Stimulated activated CD8-positive, alpha-beta memory T cell treated with anti-CD3 and anti-CD28 coated beads, Interleukin-7, amount 100 ng/mL, for 1 hour (primary cell): ENCODE measurements at places on chromosomes 4 and X.

DNA sequence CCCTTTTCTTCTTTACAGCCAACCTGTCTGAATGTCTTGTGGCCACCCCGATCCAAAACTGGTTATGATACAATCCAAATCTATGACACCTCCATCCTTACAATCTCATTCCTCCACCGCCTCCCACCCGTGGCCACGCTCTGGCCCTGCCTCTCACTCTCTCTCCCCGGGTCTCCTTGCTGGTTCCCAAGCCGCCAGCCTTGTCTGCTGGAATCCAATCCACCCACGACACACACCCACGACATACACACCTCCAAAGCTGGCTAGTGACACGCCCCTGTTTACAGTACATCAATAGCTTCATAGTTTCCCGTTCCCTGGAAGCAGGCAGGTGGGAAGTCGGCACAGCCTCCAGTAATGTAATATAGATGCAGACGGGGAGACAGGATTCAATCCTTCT lies 99.0 kb downstream of the WFS1 start:
- no peak for DNase-seq

DNA sequence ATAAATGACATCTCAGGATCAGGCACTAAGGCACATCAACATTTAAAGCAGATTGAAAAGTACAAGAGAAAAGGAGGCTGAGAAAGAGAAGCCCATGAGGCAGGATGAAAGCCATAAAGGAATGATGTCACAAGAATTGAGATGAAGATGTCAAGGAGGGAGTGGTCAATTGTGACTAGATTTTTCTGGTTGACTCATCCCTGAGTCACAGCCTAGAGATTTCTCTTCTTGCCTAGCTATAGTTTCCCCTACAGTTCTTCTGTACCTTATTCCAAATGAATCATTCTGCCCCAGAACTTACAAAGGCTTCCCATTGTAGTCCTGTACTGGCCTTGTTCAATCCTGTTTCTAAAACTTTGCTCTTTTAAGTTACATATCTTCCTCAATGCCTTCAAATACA lies 3.4 kb upstream of the USP53 start:
- no peak for DNase-seq

DNA sequence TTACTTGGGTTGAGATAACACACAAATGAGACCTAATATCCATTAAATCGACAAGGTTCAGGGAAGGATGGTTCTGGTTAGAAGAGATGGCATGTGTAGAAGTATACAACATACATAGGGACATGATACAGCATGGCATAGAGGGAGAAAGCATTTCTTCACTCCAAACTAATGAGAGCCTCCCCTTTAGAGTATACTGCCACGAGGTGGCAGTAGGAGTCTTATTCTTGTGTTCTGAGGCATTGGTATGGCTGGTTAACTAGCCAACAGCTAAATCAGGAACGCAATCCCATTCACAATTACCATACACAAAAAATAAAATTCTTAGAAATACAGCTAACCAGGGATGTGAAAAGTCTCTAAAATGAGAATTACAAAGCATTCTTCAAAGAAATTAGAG lies 29.1 kb upstream of the TRO start:
- no peak for DNase-seq

GRCh38 chr4:7630568-7631287 lies 196.0 kb upstream of the PSAPL1 start:
- DNase-seq, result no peak

DNA sequence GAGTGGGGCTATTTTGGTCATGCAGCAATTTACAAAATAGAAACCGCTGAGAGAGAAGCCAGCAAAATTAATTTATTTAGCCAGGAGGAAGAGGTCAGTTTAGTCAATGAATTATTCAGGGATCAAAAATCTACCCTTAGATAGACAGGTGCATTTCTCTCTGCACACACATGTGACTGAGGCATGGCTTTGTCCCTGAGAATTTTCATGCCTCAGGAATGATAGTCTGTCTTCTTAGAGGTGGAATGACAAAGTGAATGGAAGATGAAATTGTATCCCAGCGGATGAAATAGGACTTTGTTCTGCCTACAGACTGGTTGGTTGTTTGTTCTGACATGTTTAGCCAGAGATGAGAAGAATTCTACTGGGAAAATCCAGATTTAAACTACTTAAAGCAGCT lies 46.0 kb downstream of the ANKRD50 start:
- DNase-seq, result no peak

- no peak for DNase-seq
Observed at GRCh38 chr4:39706741-39707511, 9.0 kb downstream of the UBE2K start.

DNA sequence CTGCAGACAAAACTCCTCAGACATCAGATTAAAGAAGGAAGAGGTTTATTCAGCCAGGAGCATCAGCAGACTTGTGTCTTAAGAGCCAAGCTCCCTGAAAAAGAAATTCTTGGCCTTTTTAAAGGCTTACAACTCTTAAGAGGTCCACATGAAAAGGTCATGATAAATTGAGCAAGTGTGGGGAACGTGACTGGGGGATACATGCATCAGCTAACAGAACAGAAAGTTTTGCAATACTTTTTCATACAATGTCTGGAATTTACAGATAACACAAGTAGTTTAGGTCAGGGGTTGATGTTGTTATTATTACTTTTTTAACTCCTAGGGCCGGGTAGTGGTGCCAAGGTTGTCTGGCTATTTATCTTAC lies 55.6 kb upstream of the RBMX start:
- DNase-seq, result no peak

- no peak for DNase-seq
Observed at GRCh38 chr4:63063760-63064159, 1345.5 kb downstream of the TECRL start.

DNA sequence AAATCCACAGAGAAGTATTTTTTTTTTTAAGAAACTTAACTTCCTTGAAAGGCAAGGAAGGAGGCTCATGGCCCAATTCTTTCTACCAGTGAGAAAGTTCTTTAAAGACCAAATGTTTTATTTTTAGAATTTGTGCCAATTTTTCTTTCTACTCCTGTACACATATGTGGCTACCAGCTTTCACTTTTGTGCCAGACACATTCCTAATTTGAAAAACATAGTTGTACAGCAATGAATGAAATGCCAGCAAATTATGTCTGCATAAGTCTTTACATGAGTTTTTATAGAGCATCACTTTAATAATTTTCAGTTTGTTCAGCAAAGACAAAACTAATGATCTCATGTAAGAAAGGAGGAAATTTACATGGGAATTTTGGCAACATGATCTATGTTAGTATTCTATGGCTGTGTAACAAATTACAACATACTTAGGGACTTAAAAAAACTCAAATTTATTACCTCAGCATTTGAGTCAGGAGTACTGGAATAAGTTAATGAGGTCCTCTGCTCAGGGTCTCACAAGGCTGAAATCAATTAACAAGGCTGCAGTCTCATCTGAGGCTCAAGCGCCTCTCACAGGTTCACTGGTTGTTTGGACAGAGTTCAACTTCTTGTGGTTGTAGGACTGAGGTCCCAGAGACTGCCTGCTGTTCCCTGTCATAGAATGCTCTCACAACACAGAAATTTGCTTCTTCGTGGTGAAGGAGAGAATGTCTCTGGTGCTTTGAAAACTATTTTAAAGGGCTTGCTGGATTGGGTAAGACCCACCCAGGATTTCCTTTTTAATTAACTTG lies 678.2 kb upstream of the FAM241A start:
- DNase-seq, result no peak

- DNase-seq, result no peak
Observed at GRCh38 chrX:104284507-104284906, 29.8 kb upstream of the ESX1 start.

DNA sequence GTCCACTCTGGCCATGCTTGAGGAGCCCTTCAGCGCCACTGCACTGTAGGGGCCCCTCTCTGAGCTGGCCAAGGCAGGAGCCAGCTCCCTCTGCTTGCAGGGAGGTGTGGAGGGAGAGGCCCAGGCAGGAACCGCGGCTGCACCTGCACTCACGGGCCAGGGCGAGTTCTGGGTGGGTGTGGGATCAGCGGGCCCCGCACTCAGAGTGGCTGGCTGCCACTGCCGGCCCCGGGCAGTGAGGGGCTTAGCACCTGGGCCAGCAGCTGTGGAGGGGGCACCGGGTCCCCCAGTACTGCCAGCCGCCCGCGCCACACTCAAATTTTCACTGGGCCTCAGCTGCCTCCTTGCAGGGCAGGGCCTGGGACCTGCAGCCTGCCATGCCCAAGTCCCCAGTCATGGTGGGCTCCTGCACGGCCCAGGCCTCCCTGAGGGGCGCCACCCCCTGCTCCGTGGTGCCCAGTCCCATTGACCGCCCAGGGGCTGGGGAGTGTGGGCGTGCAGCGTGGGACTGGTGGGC lies 347.2 kb upstream of the SPOCK3 start:
- DNase-seq, result no peak

- no peak for DNase-seq
Observed at GRCh38 chr4:38919494-38919893, 51.9 kb downstream of the FAM114A1 start.

- DNase-seq, result no peak
Observed at GRCh38 chr4:40576651-40577480, 52.8 kb downstream of the RBM47 start.

- DNase-seq, result no peak
Observed at GRCh38 chr4:142427456-142427855, 418.6 kb downstream of the INPP4B start.

DNA sequence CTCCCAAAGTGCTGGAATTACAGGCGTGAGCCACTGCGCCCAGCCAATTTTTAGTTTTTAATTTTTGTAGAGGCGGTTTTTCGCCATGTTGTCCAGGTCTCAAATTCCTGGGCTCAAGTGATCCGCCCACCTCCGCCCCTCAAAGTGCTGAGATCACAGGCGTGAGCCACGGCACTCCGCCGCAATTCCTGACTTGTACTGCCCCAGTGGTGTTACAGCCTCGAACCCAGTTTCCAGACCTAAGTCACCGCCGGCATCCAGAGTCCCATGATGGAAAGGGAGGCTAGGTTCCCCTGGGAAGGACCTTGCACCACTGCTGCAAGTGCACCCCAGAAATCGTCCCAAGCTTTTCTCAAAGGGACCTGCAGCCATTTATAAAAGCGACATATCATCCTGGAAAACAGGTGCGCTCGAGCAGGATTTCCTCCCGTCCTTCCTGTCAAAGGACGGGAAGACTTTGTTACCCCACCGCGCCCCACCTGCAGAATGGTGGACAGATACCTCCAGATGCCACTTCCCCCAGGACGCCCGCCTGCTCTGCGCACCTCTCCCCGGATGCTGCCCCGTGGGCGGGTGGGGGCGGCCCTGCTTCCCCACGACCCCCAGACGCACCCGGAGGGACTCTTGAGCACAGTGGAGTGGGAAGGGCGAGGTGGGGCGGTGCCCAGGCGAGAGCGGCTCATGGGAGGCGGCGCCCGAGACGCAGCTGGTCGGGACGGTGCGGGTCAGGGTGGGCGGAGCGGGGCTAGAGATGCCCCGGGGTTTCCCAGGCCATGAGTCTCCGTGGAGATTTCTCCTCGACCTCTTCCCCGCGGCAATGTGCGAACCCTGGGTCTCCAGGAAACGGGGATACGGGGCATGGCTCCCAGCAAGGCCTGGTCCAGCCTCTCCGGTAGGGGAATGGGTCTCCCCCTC lies 947 bp upstream of the RPL10 start:
- no peak for DNase-seq

DNA sequence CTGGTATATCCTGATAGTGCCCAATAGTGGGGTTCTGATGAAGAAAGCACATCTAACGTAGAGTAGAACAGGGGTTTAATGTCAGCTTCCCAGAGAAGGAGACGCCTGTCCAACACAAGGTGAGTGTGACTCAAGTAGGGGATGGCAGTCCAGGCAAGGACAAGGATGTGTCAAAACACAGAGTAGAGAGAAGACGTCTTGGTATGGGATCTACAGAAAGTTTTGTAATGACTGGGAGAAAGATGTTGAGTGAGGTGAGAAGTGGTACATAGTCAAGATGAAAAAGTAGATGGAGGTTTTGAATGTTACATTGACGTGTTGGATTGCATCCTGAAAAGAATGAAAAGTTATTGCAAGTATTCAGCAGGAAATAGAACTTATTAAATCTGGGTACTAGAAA lies 124.4 kb downstream of the TMA16 start:
- DNase-seq, result no peak

DNA sequence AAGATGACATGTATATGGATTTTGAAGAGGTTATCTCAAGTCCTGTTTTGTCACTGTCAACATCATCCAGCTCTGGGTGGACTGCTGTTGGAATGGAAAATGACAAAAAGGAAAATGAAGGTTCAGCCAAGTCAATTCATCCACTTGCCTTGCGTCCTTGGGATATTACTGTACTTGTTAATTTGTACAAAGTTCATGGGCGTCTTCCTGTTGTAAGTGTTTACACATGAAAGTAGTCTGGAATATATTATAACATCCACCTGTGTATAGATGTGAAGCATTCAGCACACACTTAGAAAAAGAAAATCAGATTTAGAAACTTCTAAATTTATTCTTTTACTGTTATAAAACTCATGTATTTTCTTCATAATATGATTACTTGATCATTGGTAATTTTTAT lies 67.2 kb downstream of the BLTP1 start:
- DNase-seq, result no peak

DNA sequence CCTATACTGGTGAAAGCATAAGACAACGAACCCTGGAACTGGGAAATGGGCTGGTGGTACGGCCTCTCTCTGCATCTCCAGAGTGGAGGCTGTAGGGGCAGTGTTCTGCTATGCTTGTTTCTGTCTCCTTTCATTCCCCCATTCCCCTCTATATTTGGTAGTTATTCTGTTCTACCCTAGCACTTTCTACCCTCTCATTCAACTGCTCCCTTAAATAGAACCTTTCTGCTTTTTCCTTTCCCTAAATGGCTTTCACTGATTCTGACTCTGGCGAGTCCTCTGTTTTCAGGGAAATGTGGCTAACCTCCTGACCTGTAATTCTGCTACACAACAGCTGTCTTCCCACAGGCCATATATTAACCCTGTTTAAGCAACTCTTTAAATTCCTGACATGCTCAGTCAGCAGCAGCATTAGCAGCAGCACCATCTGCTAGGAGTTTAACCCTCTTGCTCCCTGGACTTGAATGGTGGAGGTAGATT lies 94.2 kb downstream of the CXCL13 start:
- DNase-seq, result no peak

GRCh38 chrX:42804524-42804923 lies 26.6 kb upstream of the PPP1R2C start:
- DNase-seq, result no peak

- no peak for DNase-seq
Observed at GRCh38 chr4:154634058-154634457, 21.6 kb upstream of the FGG start.

GRCh38 chrX:129632443-129632842 lies 22.3 kb downstream of the APLN start:
- no peak for DNase-seq

- DNase-seq, result no peak
Observed at GRCh38 chrX:82218361-82218760, 1016.5 kb downstream of the SH3BGRL start.

DNA sequence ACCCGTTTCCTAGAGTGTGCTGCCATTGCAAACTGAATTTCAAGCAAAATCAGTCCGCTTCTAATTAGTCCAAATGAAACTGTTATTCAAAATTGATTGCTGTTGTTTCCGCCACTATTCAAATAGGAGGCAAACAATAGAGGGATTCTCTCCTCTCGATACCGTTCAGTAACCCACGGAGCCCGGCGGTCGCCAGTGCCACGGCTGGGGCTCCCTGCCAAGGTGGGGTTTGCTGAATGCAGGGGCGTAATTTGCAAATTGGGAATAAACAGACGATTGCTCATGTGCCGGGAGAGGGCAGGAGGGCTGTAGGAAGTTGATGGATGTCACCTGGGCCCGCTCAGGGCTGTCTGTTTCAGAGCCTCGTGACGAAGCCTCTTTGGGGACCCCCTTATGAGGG lies 8.8 kb downstream of the ADRA2C start:
- no peak for DNase-seq
